Anterior cingulate cortex (tissue), 58 donors: ENCODE measurements at places on chromosomes 5 and 9.

DNA sequence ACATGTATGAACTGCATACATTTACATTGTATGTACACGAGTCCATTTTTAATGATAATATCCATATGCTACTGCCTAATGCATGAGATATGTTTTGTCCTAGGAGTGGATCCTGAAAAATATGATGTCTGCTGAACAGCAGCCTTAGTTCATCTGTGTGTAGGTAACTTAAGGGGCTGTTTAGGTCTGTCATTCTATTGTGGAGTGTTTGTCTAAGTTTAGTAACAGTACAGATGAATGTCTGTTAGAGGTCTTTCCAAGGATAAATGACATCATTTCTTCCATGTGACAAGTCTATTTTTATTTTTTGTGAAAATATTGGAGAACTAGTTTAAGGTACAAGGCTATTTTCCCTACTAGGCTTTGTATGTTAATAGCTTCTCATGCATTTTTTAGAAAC, 22.6 kb upstream of the CCDC112 start:
- no peak for DNase-seq

DNA sequence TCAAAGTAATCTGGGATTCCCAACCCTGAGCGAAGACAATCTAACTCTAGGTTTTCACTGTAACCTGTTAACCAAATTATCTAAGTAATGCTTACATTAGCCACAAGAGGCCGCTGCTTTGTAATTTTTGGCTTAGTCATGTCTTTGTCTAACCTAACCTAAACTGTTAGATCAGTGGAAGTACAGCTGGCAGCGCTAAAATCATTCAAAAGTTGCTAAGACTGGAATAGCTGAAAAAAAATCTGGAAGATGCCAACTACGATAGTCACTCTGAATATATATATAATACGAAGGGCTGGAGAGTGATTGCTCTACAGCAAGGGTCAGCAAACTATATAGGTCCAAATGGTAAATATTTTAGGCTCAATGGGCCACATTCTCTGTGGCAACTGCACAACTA, 60.2 kb downstream of the FBXO38 start:
- no peak for DNase-seq

GRCh38 chr5:83899326-83899970, 178.8 kb upstream of the HAPLN1 start:
- no peak for DNase-seq

GRCh38 chr5:172166030-172166826, 21.8 kb downstream of the STK10 start:
- no peak for DNase-seq

DNA sequence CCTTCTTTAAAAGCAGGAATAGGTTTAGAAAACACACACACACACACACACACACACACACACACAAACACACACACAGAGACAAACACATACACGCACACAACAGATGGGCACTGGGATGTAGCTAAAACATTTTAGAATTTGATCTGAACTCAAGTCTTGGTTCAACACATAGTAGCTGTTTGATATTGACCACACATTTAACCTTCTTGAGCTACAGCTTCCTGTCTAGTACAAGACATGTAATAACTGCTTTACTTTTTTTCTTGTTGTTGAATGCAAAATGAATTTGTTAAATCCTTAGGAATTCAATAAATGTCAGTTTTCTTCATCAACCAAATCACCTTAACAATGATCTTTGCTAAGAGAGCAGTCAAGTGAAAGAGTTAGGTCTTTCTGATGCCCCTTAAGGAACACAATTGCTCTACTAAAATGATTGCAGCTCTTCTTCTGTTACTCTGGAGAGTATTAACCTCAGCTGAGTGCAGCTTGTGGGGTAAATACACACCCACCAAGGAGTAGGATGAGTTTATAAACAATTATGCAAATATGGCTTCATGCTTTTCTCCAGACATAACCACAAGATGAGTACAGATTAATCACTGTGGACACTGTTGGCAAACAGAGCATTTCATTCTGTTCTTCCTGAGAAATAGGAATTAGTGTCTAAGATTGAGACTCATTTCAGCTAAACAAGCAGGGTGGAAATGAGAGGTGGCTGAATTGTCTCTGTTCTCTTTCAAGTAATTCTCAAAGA, 302.9 kb upstream of the PAPPA start:
- DNase-seq, result no peak
